ENCODE measurements at places on chromosomes 16 and 17.

DNA sequence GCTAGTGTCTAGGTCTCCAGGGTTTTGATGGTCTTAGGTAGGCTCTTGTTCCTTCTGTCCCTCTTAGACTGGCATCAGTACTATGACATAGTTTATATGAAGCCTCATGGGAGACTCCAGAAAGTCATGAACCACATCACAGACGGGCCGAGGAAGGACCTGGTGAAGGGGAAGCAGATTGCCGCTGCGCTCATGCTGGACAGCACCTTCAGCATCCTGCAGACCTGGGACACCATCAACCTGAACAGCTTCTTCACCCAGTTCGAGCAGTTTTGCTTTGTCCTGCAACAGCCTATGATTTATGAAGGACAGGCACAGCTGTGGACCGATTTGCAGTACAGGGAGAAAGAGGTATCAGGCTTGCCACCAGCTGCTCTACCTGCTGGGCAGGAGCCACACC, 34.0 kb downstream of the RNF213 start:
- DNase-seq: no peak

GRCh38 chr16:8935989-8936388, 27.7 kb downstream of the USP7 start:
- DNase-seq: peak; percentile 40

- no peak for DNase-seq
Observed at GRCh38 chr17:72128039-72128438, 7.2 kb downstream of the SOX9 start.

DNA sequence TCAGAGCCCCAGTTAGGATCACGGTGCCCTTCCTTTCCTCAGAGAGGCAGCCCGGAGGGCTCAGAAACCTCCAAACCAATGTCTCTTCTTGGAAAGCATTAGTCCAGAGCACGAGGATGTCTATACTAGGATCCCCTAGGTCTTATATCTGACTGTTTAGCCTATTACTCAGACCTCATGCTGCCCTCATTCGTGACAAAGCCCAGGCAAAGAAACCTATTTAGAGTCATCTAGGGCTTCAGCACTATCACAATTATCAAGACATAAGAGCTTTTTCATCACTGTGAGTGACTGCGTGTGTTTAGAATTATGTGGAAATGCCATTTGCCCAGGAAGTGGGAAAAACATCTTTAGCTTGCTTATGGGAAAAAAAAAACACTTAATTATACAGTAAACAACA, 159.8 kb upstream of the NOL11 start:
- no peak for DNase-seq

GRCh38 chr17:6706996-6707395, 6.2 kb downstream of the SLC13A5 start:
- DNase-seq: no peak

GRCh38 chr17:42116705-42117396, 4.3 kb downstream of the KAT2A start:
- DNase-seq: peak; percentile 83

- DNase-seq: no peak
Observed at GRCh38 chr16:29719063-29719462, 26.7 kb downstream of the C16orf54 start.

GRCh38 chr17:48102798-48103715, 1.8 kb upstream of the CBX1 start:
- peak; percentile 25 for DNase-seq

Data from hematopoietic multipotent progenitor cell treated with erythropoietin and hydrocortisone succinate and interleukin-3 and kit ligand, for 17 days (in vitro differentiated cells).